ENCODE measurements at places on chromosomes 2 and 18.

GRCh38 chr18:9950289-9951016, 36.6 kb downstream of the VAPA start:
- no peak for DNase-seq

DNA sequence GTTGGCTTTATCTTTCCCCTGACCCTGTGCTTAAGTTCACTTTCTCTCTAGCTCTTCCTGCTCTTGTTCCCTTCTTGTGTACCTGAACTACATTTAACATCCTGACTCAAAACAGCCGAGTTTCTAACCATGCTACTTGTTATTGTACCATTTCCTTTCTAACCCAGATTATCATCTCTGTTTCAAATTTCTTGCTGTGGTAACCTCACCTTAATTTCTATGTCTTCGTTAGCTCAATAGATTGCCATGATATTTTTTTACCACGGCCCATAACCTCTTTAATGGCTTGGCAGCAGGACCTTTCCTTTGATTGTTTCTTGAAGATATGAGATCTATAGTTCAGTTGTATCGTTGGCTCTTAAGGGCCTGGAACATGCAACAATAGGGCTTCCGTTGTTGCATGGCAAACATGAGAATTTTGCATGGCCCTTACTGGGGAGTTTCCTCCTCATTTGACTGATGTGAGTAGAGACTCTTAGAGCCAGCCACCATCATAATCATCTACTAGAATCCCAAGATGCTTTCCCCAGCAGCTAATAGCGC, 11.1 kb downstream of the CFAP36 start:
- no peak for DNase-seq

GRCh38 chr2:133415210-133415876, 152.9 kb downstream of the NCKAP5 start:
- DNase-seq = no peak

DNA sequence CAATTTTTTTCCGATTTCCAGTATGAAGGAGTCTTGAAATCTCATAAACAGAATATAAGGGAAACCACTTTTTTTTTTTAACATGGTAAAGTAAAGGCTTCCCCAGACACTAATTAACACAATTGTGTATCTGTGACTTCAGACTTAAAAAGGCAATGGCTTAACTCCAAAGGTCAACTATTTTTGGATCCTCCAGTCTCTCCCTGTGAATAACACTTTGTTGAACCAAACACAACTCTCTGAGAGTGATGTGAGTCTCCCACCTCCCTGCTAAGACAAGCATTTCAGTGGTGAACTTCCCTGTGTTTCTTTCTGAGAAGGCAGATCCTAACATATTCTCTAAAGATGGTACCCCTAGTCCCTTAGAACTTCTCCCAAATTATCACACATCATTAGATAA, 219.6 kb upstream of the RBBP8 start:
- no peak for DNase-seq

- no peak for DNase-seq
These were observed 276.1 kb upstream of the CYP26B1 start for GRCh38 chr2:72423756-72424155.

- DNase-seq = no peak
These were observed 734 bp downstream of the SLC25A12 start for GRCh38 chr2:171893196-171893823.

- DNase-seq = no peak
These were observed 15.0 kb upstream of the TANC1 start for GRCh38 chr2:158953454-158953853.

DNA sequence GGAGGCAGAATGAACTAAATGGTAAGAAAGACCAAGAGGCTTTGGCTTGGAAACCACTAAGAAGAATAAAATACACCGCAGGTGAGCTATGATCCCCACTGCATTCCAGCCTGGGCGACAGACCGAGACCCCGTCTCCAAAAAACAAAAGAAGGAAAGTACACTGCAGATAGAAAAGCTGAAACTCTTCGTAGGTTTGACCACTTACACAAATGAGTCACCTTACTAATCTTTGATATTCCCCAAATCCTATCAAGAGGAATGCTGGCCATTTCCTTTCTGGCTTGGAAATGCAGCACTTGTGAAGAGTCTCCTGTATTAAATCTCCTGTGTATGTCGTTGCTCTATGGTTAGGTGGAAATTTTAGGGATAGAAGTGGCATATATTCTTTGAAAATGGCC, 108.8 kb downstream of the MTCL1 start:
- DNase-seq = no peak

DNA sequence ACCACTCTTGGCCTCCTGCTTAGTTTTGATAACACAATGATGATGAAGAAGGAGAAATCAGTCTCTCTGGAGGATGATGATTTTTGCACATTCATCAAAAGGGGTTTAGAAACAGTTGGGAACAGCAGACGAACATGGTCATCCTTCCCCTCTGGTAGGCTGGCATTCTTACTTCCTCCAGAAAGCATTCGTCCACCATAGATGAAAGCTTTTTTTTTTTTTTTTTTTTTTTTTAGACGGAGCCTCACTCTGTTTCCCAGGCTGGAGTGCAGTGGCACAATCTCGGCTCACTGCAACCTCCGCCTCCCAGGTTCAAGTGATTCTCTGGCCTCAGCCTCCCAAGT, 43.5 kb upstream of the TTC39C start:
- DNase-seq = no peak

- no peak for DNase-seq
These were observed 283.5 kb downstream of the CCDC178 start for GRCh38 chr18:33156906-33157470.

DNA sequence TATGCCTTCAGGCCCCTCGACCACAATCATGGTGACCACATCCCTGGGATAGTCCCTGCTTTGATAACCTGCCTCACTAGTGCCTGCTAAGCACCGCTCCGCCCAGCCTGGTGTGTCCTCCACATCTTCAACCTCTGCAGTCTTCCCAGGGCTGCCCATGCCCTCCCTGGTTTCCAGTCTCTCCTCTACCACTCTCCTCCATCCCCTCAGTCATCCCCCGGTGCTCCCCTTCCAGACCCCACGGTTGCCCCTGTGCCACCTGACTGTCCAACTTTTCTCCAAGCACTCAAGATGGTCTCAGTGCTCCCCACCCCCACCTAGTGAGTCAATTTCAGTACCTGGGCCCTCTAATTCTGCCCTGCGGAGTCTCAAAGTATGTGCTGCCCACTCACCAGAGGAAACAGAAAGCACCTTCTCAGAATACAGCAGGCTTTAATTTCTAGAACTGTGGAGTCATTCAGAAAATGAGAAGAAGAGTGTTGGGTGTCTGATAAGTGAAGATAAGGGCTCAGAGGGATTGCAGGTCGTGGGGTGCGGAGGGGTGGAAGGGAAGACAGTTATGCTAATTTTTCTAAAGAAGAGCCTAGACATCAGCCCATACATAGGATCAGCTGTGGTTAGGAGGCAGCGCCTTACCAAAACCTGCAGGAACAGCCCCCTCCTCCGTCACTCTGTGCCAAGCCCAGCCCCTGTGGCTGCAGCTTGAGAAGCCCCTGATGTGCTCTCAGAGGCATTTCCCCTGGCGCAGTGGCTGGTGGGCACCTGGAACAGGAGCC, 53.6 kb upstream of the CAB39 start:
- no peak for DNase-seq

- no peak for DNase-seq
These were observed 35.4 kb downstream of the CAB39 start for GRCh38 chr2:230748087-230748486.

DNA sequence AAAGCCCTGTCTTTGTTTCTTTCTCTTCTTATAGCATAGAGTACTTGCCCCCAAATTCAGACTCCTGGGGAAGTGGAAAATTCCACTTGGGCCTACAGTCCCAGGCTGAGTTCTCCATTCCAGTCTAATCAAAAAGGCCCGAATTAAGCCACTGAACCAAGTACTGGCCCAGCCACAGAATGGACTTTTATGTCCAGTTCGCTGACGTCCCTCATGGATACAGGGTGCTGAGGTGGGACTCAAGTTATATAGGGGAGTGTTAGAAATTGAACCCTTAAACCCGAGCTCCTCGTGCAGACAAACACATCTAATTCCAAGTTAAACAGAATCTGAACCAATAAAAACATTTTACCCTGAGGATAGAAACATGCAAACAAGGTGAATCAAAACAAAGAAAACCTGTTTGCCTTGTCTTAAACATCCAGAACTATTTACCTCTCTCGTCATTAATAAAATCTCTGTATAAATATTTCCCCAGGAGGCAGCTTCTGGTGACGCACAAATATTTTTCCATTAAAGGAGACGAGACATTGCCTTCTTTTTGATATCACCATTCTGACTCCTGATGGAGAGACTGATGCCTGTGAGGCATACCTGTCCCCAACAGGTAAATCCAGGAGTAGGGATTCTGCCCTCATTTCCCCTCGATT, 136.8 kb upstream of the ARL4C start:
- DNase-seq = no peak

GRCh38 chr2:15038366-15039364, 406.1 kb downstream of the LRATD1 start:
- no peak for DNase-seq

DNA sequence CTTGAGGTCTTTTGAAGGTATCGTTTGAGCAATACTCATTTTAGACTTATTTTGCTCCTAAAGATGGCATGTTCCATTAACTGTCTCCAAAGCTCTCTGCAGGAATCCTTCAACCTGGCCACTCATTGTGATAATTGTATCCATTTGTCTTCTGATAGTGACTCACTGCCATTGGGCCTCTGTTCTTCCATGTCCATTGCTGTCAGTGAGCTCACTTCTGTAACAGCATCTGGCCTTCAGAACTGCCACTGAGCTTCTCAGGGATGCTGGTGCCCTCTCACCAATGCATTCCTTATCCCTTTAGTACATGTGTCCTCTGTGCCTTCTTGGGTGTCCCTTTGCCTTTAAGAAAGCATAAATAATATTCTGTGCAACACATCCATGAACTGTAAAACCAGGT, 71.6 kb downstream of the MREG start:
- no peak for DNase-seq

- DNase-seq = no peak
These were observed 34.8 kb downstream of the SMAD2 start for GRCh38 chr18:47895565-47896250.

DNA sequence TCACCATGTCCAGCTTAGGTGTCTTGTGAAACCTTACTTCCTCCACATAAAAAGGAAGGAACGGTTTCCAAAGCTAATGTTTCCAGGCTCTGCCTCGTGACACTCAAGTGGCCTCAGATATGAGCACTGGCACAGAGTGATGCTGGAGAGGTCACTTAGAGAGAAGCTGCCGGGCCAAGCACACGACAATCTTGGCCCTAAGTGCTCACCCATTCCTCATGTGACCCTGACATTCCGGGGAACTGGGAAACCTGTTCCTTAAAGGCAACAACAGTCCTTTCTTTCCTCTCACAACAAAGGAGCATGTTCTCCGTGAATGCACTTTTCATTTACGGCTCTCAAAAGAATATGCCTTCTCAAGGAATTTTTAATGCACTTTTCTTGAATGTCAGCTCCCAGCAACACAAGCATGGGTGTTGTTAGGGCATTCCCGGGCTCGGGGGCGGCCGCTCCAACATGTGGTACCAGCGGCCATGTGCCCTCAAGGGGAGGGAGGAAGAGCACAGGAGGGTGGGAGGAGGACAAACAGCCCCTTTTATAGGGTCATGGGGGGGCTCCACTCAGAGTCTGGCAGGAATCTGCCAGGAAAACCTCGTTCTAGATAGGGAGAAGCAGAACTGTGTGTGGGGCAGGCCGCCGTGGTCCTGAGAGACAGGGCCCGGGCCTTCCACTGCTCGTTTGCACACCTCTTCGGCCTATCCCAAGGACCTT, 118.6 kb downstream of the MBP start:
- DNase-seq = no peak

DNA sequence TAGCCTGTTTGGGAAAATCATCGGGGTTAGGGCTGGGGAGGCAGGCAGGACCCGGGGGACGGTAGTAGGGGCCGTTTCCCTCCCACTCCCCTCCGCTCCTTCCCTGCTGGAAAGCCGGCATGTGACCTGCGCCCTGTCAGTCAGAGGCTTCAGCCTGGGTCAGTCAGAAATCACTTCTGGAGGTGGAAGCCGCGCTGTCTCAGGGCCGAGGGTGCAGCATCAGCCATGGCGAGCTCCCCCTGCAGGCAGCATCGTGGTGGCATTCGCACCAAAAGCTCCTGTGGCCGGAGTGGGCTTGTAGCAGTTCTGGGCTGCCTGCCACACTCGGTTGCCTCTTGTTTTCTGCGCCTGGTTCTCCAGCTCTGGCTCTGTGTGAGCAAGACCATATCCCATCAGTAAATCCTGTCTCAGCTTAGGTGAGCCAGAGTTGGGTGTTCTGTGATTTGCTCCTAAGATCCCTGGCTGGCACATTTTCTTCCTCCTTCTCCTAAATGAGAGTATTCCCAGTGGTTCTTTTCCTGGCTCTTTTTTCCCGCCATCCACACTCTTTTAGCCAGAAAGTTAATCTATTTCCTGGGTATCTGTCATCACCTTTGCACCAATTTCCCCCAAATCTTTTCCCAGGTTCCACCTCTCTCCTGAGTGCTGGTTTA, 123.9 kb upstream of the CD302 start:
- DNase-seq = no peak

DNA sequence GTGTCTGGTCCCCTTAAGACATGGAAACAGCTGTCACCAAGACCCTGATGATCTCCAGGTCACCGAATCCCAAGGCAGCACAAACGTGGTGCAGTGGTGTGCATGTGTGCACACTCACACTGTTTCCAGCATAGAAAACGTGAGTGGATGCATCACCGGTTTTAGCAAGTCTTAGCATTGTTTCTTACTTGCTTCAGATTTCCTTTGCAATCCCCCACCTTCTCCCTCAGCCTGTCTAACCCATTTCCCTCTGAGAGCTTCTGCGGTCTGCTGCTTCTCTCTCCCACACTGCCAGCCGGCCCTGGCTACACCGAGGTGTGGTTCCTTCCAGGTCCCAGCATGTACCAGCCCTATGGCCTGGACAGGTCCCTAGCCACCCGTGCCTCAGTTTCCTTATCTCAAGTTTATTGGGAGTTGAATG, 343.4 kb upstream of the HS6ST1 start:
- DNase-seq = no peak

DNA sequence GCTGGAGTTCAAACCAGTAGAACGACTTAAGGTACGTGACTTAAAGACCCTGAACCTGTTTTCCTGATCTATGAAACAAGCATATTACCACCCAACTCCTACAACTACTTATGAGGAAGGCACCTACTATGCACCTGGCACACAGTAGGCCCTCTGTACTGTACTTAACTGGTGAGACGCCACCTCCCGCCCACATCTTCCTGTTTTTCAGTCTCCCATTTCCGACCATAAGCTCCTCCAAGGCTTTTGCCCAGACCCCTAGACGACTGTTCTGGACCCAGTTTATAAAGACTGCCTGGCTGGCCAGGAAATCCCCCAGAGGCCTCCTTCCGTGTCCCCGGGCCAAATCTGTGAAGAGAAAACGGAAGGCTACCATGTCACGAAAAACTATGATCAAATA, 1.5 kb downstream of the GALNT14 start:
- no peak for DNase-seq

DNA sequence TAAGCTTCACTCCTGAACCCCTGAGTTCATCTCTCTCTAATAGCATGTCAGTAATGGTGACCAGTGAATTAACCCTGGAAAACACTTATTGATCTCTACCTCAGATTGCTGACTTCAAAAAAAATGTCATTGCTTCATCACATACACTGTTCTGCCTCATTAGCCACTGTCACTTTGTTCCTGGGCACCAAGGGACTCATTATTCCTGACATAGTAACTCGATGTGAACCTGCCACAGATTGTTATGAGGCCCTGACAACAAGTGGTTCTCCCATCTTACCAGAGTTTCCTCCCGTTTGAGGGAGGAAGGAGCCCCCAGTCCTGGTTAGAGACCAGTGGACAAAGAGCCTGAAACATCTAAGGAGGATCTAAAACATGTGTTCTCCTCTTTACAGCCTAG, 403.3 kb upstream of the SMIM21 start:
- no peak for DNase-seq

Measured in amniotic stem cell (primary cell).